COR-L47 (cell line): ENCODE measurements at places on chromosomes 12 and 14.

- DNase-seq: no peak
These were observed 1.1 kb upstream of the TRAF3 start for GRCh38 chr14:102775855-102776760.

DNA sequence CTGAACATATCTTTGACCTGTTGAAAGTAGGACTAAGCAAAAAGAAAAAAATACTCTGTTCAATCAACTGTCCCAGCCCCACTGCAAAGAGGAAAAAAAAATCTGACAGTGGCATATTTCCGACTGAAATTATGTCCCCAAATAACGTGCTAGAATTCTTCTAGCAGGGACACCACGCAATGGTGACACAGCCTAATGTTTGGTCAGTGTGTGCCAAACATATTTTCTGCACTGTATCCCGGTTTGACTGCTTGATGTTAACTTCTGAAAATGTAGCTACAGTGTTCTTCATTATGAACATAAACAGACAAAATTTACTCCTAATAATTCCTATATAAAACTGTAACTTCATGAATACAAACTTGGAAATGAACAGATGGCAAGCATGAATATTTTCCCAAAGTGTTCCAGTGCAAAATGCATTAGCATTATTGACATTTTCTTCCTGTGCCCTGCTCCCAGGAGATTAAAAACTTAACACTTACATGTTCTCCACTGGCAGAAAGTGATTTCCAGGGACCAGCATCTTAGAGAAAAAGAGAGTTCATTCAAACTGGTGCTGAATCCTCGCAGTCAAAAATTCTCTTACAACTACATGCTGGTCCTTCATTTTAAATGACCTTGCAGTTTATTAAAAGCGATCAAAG is 72.4 kb upstream of the SYT1 start:
- DNase-seq: no peak

DNA sequence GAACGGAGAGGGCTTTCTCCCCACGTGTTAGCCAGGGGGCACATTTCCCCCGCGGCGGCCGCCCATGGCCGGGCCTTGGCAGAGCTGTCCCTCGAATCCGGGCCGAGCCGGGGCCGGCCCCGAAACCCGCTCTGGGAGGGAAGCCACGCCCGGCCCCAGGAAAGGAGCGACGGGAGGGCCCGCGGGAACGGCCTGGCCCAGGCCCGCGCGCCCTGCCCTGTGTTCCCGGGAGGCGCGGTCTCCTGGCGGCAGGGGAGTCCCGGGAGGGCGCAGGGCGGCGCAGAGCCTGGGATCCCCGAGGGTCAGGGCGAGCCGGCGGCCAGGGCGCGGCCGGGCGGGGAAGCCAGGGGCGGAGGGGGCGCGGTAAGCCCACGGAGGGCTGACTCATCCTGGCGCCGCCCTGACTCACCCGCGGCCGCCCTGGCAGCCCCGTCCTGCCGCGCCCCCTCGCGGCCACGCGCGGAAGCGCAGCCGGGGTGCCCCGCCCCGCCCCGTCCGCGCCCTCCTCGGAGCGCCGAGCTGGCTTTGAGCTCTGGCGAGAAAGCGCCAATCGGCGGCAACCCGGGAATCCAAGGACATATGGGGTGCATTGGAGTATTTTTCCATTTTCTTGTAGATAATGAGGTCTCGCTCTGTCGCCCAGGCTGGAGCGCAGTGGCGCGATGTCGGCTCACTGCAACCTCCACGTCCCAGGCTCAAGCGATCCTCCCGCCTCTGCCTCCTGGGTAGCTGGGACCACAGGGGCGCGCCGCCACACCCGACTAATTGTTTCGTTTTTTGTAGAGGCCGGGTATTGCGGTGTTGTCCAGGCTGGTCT is 31.8 kb upstream of the PLEKHG6 start:
- DNase-seq: no peak

GRCh38 chr12:14605401-14605989 is 37.8 kb upstream of the PLBD1 start:
- no peak for DNase-seq

GRCh38 chr12:49871263-49871561 is 28.3 kb upstream of the BCDIN3D start:
- no peak for DNase-seq

- DNase-seq: peak; percentile 52
These were observed 360.5 kb upstream of the TMPO start for GRCh38 chr12:98154850-98155249.

- DNase-seq: no peak
These were observed 29.8 kb downstream of the NCOR2 start for GRCh38 chr12:124537525-124538193.

DNA sequence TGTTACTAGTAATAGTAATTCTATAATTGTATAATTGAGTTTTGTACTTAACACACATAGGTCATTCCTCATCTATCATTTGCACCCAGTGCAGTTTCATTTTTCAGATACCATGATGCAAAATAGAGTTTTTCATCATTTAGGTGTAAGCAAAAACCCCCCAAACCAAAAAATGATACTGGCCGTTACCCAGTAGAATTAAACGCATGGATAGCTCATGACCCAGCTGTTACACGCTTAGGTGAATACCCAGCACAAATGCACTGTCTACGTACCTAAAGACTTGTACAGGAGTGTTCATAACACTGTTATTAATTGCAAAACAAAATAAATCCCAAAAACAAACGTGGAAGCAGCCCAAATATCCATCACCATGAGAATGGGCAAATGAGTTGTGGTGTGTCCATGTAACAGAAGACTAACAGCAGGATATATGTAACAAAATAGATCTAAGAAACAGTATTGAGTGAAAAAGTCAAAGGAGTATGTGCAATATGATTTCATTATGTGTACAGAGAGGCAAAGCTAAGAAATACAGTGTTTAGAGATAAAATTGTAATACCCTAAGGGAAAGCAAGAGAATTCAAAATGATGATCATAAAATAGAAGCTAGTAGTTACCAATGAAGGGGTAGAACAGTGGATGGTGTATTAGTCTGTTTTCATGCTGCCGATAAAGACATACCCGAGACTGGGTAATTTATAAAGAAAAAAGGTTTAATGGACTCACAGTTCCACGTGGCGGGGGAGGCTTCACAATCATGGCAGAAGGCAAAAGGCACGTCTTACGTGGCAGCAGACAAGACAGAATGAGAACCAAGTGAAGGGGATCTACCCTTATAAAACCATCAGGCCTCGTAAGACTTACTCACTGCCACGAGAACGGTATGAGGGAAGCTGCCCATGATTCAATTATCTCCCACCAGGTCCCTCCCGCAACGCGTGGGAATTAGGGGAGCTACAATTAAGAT is 49.8 kb downstream of the EID3 start:
- no peak for DNase-seq

DNA sequence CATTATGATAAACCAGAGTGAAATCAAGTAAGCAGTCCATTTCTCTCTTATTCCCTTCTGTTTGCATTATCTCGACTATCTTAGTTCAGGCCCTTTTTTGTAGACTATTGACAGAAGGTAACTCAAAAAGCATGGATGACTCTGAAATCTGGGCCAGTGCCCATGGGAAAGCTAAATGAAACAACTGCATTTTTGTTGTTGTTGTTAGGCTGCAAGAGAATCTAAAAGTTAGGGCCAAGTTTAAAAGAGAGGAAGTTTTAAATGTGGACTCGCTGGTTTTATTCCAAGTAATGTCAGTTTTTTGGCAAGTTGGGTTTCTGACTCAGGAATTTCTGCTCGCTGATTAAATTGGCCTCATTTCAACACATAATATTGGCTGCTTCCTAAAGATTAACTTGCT is 201.1 kb downstream of the PIK3C2G start:
- DNase-seq: no peak

- no peak for DNase-seq
These were observed 112.2 kb downstream of the SLC16A7 start for GRCh38 chr12:59708064-59708463.

GRCh38 chr12:30909349-30910037 is 17.1 kb upstream of the TSPAN11 start:
- no peak for DNase-seq

DNA sequence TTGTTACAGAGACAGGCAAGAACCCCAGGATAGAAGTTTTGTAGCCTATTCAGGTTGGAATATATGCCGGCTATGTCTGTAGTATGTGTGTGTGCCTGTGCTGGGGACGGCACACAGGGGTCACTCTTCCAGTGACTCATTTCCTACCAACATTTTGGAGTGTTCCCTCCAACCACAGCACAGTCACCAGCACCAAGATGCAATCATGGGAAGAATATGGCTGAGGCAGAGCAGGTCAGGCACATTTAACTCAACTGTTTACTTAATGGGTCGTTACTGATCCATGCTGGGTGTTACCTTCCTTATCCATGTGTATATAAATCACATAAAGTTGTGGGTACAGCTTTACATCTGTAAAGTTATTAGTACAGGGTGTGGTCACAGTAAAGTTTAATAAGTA is 178.3 kb downstream of the PRKD1 start:
- no peak for DNase-seq

GRCh38 chr12:61706783-61707182 is 553.4 kb upstream of the USP15 start:
- DNase-seq: no peak

DNA sequence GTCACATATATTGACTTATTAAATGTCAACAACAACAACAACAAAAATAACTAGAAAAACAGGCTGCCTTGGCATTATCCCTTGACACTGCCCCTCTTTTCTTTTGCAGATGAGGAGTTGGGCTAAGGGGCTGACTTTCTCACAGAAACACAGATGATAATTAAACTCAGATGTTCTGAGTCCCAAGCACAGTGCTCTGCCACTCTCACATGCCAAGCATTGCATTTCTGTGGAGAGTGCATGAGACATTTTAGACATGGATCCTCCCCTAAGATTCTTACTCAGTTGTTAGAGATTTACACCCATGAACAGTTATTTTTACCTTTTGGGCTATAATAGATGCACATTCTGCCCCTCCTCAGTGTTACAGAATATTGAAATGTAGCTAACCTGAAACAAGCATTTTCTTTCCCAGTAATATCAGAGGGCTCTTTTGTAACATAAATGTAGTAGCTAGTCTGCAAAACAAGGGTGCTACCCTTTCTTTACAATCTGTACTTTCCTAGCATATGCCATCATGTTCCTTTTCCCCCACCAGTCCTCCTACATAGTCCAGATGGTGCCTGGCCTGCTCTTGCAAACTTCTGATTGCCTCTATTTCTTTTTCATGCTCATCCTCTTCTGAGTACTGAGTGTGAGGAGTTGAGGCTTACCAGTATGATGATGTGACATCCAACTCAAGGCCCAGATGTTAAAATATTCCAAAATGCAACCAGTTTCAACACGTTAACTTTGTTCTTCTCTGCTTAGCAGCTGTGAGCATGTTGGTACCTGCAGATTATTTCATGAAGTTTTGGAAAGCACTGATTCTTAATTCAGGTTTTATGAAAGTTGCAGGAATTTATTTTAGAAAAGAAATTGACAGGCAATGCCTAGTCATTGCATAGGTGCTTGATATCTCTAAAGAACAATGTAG is 125.0 kb upstream of the ATP2B1 start:
- no peak for DNase-seq

DNA sequence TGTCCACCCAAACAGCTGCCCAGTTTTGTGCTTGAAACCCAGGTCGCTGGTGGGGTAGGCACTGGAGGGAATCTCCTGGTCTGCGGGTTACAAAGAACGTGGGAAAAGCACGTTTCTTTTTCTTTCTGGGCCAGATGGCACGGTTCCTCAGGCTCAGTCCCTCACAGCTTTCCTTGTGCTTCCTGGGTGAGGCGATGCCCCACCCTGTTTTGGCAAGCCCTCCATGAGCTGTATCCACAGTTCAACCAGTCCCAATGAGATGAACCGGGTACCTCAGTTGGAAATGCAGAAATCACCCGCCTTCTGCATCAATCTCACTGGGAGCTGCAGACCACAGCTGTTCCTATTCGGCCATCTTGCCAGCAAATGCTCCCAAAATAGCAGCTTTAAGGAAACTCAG is 51.4 kb upstream of the TMTC2 start:
- DNase-seq: no peak

DNA sequence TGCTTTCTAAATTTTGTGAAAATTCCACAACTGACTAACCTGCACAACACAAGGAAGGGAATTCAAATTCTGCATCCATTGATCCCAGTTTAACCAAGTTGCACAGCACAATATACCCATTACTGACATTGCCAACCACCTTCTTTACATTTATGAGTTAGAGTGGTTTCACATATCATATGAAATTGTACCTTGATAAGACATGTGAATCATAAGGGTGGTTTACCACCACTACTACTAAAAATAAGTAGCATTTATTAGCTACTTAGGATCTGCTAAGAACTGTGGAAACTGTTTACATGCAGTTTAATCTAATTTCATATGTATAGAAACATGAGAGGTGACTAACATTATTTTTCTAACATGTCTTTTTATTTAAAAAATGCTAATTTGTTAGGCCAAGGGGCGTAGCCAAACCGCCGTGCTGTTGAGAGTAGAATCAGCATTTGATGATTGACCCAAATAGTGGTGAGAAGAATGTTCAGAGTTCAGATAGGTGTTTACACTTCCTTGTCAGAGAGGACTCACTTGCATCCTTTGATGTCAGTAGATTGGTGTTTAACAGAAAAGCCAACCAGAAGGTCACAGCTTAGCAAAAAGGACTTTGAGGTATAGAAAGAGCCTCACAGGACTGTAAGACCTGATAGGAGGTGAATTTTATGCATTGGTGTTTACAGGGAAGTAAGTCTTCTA is 56.2 kb downstream of the LRFN5 start:
- no peak for DNase-seq

DNA sequence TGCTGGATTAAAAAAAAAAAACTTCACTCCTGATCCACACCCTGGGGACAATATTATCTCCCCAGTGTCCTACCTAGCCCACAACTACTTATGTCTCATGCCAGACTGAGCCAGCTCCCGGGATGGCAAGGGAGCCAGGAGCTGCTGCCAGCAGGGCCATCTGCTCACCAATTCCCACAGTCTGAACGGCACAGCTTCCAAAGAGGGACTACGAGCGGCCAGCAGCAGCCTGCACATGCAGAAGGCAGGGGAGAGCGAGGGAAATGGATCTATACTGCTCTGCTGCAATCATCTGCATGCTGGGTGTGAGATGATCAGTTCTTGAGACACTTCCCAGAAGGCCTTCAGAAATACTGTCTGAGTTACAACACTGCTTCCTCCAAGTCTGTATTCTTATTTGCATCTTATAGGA is 11.1 kb downstream of the SSH1 start:
- no peak for DNase-seq

- DNase-seq: no peak
These were observed 121.4 kb downstream of the SMOC1 start for GRCh38 chr14:70000601-70001000.

GRCh38 chr12:29709054-29709453 is 74.7 kb downstream of the TMTC1 start:
- no peak for DNase-seq

DNA sequence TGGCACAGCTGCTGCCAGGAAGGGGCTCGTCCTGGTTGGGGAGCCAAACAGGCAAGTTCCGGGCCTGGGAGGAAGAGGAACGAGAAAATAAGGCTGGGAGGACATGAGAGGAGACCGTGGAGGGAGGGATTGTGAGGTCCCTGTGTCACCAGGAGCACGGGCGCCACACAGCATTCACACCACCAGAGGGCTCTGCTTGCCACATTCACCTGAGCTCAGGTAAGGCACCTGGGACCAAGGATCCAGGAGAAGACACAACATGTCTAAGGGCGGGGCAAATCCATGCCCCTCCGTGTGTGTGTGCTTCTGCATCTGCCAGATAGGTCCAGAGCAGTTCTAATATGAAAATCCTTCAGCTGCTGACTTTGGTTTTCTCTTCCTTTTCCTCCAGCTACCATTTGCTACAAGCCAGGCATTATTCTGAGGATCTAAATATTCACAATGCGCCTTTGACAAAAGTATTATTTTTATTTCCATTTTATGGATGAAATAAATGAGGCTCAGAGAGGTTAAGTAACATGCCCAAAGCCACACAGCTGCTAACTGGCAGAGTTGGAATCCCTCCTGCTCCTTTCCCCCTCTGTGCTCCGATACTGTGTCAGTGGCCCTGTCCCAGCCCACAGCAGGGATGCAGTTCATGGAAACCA is 14.6 kb downstream of the RAPGEF3 start:
- DNase-seq: peak; percentile 78
